H1 (cell line): ENCODE measurements at places on chromosomes 5 and 9. TPM values are rescaled to one million over a fixed set of nuclear protein-coding genes. Genes with fewer than 3 reads are reported as not detected.

Gene SECISBP2
- 36.4 and 39.0 TPM in 2 replicates for polyA plus RNA-seq

Gene GRM6
- 0.02 TPM in 1 of 2 replicates, not detected in the other for polyA plus RNA-seq

Gene ADRB2
- polyA plus RNA-seq = 0.77 and 0.78 TPM in 2 replicates

Gene PLAC8L1
- 0.42 and 0.99 TPM in 2 replicates for polyA plus RNA-seq

Gene LRRC70
- 0.16 and 0.62 TPM in 2 replicates for polyA plus RNA-seq

Gene RGS14
- 46.1 and 66.5 TPM in 2 replicates for polyA plus RNA-seq

Gene IFNE
- 0.08 TPM in 1 of 2 replicates, not detected in the other for polyA plus RNA-seq

Gene MSX2
- polyA plus RNA-seq = 0.24 and 0.30 TPM in 2 replicates

Gene CENPK
- polyA plus RNA-seq = 6.5 and 13.3 TPM in 2 replicates

Gene GAPT
- polyA plus RNA-seq = not detected in 2 replicates

Gene GARIN3
- polyA plus RNA-seq = not detected in 2 replicates

Gene GOLPH3
- 36.6 and 53.7 TPM in 2 replicates for polyA plus RNA-seq

Gene IL9
- polyA plus RNA-seq = not detected in 2 replicates

Gene FBP2
- not detected in 2 replicates for polyA plus RNA-seq

Gene PCDHGC3
- 4.7 and 11.3 TPM in 2 replicates for polyA plus RNA-seq

Gene AK3
- 7.8 and 8.9 TPM in 2 replicates for polyA plus RNA-seq

Gene MZB1
- polyA plus RNA-seq = 0.39 and 0.71 TPM in 2 replicates

Gene SUSD3
- polyA plus RNA-seq = 35.4 and 36.0 TPM in 2 replicates

Gene HCN1
- 1.1 and 1.2 TPM in 2 replicates for polyA plus RNA-seq

Gene SH3TC2
- polyA plus RNA-seq = 0.11 and 0.27 TPM in 2 replicates

Gene TMOD1
- polyA plus RNA-seq = 0.17 and 0.27 TPM in 2 replicates

Gene IFNA13
- not detected in 2 replicates for polyA plus RNA-seq

Gene CXCL14
- polyA plus RNA-seq = 1.2 and 1.5 TPM in 2 replicates

Gene MRPS2
- 476 and 530 TPM in 2 replicates for polyA plus RNA-seq

Gene ROR2
- 2.7 and 5.4 TPM in 2 replicates for polyA plus RNA-seq

Gene ARSI
- 6.7 and 8.0 TPM in 2 replicates for polyA plus RNA-seq

Gene TNFSF8
- not detected in 2 replicates for polyA plus RNA-seq

Gene SPAG8
- polyA plus RNA-seq = 0.31 and 0.44 TPM in 2 replicates

Gene EQTN
- polyA plus RNA-seq = 0.23 TPM in 1 of 2 replicates, not detected in the other

Gene PKD2L2
- polyA plus RNA-seq = not detected in 2 replicates

Gene MEF2C
- polyA plus RNA-seq = 0.59 and 0.75 TPM in 2 replicates

Gene DCP2
- 14.4 and 41.7 TPM in 2 replicates for polyA plus RNA-seq

Gene PCDHGB7
- polyA plus RNA-seq = 4.1 and 5.5 TPM in 2 replicates

Gene RNF183
- 0.15 and 0.41 TPM in 2 replicates for polyA plus RNA-seq

Gene FOXD4L5
- polyA plus RNA-seq = not detected in 2 replicates

Gene PDE6A
- polyA plus RNA-seq = not detected in 2 replicates

Gene IQGAP2
- polyA plus RNA-seq = 11.6 and 19.7 TPM in 2 replicates

Gene FLT4
- 6.5 and 8.5 TPM in 2 replicates for polyA plus RNA-seq

Gene PHAX
- polyA plus RNA-seq = 32.1 and 34.1 TPM in 2 replicates

Gene GPR150
- polyA plus RNA-seq = 0.14 and 0.27 TPM in 2 replicates

Gene PRDM9
- not detected in 2 replicates for polyA plus RNA-seq

Gene SLCO6A1
- polyA plus RNA-seq = 0.06 TPM in 1 of 2 replicates, not detected in the other

Gene TRPM3
- 2.0 and 2.4 TPM in 2 replicates for polyA plus RNA-seq

Gene HMHB1
- polyA plus RNA-seq = not detected in 2 replicates
